ENCODE measurements at places on chromosomes 12 and 14.

- no peak for DNase-seq
Observed at GRCh38 chr14:73998726-73999125, 20.4 kb downstream of the ENTPD5 start.

GRCh38 chr12:57541001-57541400 is 6.0 kb downstream of the DCTN2 start:
- no peak for DNase-seq

- no peak for DNase-seq
Observed at GRCh38 chr14:37428954-37429353, 166.1 kb downstream of the FOXA1 start.

GRCh38 chr14:24662753-24663152 is 28.8 kb upstream of the GZMB start:
- no peak for DNase-seq

DNA sequence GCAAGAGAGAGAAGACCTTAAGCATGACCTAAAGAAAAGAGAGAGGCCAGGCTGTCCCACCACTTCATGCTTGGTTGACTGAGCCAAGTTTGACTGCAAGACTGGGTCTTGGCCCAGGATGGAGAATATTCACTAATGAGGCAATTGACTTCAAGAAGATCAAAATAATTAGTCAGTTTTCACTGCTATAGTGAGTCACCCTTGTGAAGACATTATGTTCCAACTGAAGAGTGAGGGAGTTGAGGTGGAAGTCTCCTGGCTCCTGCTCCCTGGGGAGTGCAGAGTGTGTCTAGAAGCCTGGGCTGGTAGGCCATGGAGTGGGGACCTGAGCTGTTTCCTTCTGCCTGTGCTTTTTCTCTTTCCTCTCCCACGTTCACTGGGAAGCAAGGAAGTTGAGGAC is 117.6 kb downstream of the CACNA1C start:
- DNase-seq, result no peak

DNA sequence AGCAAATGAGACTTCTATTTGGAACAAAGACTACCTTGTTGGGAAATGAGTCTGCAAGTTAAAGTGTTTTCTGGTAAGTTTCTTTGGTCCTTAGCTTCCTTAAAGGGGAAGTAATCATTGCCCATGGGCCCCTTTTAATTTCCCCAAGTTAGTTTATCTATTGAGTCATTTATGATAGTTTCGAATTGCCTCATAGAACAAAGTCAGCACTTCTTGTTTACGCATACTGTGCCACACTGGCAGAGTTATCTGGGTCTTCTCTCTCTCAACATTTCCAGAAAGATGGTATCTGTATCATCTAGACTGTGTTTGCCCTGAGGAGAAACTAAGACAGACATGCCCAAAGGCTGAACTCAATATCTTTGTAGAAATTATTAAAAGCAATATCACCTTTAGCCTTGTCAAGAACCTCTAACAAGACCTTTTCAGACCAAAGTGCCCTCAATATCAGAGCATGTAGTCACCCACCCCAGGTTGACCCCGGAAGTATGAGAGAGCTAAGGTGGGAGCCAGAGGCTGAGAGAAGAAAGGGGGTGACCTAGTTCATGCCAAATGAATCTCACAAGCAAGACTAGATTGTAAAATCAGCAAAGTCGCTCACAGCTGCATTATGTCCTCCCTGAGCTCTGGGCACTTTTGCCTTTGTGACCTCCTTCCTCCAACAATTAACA is 40.0 kb downstream of the GPR65 start:
- DNase-seq, result no peak

- DNase-seq, result no peak
Observed at GRCh38 chr12:94762943-94763342, 112.6 kb upstream of the TMCC3 start.

GRCh38 chr12:124685689-124686369 is 118.4 kb upstream of the NCOR2 start:
- peak; percentile 43 for DNase-seq

- no peak for DNase-seq
Observed at GRCh38 chr12:130562716-130563115, 153.4 kb downstream of the RIMBP2 start.

GRCh38 chr14:93016275-93016845 is 93.4 kb downstream of the CHGA start:
- DNase-seq, result no peak

- no peak for DNase-seq
Observed at GRCh38 chr12:127290251-127290650, 976.7 kb upstream of the TMEM132C start.

- DNase-seq, result no peak
Observed at GRCh38 chr12:82366197-82366596, 7.9 kb downstream of the METTL25 start.

GRCh38 chr14:90388437-90388836 is 8.4 kb upstream of the CALM1 start:
- DNase-seq, result peak; percentile 77

- DNase-seq, result no peak
Observed at GRCh38 chr14:53525608-53526007, 372.5 kb upstream of the DDHD1 start.

DNA sequence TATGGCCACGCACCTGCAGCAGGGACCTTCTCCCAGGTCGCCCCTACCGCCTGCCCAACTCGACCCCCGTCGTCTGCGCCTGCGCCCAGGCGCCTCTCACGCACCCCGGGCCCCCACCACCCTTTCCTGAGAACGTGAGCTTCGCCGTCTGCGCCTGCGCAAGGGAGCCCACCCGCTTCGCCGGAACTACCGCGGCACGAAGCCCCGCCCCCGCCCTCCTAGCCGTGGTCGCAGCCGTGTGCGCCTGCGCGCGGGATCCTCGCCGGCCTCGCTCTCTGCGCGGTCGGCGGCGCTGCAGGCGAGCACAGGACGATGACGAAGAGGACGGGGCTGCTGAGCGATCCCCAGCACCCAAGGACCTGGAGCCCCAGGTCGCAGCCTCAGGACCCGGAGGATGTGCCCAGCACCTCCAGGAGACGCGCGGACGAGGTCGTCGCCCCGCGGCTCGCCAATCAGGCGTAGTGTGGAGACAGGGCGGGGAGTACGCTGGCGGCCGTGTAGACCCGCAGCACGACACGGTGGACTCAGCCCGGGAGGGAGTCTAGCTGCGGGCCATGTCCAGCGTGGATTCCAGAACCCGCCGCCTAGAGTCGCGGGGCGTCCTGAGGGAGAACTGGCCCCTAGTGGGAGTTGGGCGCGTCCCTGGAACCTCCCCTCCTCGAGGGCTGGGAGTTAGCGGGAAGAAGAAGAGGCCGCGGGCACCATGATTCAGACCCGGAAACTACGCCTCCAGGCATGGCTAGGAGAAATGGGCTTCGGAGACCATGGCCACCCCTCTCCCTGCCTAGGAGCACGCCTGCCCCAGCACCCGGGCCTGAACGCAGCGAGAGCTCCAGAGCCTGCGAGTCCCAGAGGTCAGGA is 1120.8 kb upstream of the TMEM132C start:
- peak; percentile 66 for DNase-seq

DNA sequence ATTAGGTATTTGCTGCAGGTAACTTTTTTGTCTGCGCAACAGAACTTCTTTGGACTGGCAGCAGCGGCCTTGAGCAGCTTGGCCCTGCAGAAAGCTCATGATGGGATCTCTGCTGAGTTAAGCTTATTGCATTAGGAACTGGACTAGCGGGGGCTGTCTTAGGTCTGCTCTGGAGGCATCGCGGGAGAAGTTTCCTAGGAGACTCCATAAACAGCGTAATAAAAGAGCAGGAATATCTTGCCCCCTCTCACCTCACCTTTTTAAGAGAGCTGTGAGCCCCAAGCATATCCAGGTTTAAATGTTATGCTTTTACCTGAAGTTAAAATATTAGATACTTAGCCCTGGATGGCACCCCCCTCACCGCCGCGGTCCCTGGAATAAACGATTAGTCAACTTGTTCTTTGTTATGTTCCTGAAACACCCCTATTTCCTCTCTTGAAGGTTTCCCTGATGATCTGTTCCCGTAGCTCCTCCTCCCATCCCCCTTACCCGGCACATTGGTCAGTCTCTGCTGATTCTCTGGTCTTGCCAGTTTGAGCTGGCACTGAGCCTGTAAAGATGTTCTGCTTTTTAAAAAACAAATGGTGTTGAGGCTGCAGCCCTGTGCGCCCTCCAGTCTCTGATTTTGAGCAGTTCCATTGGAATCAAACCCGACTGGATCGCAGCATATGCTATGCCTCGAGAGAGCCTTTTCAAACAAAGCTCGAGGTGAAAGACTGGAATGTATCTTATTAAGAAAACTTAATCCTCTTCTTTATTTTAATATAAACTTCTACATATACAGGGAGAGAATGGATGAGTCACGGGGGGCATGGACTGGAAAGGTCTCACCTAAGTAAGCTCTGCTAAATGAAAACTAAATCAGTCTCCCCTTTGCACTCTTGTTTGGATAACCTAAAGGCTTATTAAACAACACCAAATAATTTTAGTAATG is 1.9 kb downstream of the MLXIP start:
- peak; percentile 74 for DNase-seq

GRCh38 chr14:65167072-65167645 is 64.8 kb upstream of the MAX start:
- DNase-seq, result no peak

DNA sequence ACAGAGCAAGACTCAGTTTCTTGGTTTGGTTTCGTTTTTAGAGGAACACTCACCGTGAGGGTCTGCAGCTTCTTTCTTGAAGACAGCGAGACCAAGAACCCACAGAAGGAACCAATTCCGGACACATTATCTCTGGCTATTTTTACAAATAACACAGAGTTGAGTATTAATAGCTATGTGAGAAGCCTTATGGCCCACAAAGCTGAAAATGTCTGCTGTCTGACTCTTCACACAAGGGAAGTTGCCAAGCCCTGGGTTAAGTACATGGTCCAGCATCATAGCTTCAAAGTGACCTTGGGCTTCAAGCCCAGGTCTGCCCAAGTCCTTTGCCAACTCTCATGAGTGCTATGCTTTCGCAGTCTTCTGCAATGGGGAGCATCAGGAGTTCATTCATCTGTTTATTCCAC is 2.6 kb upstream of the LGMN start:
- DNase-seq, result peak; percentile 83

- DNase-seq, result peak; percentile 50
Observed at GRCh38 chr12:99911081-99911480, 73.7 kb downstream of the ANKS1B start.

GRCh38 chr14:70822530-70823185 is 13.3 kb upstream of the MAP3K9 start:
- DNase-seq, result peak; percentile 24

DNA sequence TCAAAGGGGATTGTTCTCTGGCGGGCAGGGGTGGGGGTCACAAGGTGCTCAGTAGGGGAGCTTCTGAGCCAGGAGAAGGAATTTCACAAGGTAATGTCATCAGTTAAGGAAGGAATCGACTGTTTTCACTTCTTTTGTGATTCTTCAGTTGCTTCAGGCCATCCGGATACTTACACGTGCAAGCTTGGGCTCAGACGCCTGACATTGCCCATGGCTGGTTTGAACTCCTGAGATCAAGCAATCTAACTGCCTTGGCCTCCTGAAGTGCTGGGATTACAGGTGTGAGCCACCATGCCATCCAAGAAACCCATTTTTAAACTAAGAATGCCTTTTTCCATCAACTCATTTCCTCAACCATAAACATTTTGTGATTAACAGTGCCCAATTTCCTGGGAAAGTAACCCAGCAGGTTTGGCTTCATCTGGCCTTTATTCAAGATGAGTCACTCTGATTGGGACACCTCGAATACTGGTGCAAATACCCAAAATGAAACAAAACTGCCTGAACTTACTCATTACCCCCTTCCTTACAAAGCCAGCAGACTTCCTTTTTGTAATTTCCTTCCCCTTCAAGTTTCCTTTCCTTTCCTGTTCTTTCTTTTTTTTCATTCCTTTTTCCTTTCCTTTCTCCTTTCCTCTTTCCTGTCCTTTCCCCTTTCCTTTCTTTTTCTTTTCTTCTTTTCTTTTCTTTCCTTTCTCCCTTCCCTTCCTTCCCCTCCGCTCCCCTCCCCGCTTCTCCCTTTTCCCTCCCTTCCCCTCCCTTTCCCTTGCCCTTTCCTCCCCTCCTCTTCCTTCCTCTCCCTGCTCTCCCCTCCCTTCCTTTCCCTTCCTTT is 10.2 kb upstream of the RNASE10 start:
- DNase-seq, result no peak

DNA sequence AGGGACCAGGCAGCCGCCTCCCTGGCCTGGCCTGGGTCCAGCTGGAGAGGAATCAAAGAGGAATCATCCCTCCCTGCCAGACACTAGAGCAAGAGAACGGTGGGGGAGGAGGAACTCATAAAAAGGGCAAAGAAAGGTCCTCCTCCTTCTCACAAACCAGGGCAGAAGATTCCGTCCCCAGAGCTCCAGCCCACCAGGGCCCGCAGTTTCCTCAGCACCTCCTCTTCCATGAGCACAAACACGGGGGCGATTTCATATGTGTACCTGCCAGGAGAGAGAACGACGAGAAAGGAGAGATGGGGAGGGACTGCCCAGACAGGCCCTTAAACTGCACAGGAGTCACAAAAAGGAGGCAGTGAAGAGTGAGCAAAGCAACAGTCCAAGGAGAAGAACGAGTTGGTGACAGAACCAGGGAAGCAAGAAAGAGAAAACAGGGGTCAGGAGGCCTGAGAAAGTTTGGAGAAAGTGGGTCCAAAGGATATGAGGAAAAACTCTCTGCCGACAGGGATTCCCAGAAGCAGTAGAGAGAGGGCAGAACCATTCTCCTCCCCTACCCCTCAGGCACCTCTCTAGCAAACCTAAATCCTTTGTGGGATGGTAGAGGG is 8.7 kb upstream of the ZNF740 start:
- DNase-seq, result peak; percentile 77

GRCh38 chr14:82003426-82003825 is 469.8 kb upstream of the SEL1L start:
- no peak for DNase-seq

DNA sequence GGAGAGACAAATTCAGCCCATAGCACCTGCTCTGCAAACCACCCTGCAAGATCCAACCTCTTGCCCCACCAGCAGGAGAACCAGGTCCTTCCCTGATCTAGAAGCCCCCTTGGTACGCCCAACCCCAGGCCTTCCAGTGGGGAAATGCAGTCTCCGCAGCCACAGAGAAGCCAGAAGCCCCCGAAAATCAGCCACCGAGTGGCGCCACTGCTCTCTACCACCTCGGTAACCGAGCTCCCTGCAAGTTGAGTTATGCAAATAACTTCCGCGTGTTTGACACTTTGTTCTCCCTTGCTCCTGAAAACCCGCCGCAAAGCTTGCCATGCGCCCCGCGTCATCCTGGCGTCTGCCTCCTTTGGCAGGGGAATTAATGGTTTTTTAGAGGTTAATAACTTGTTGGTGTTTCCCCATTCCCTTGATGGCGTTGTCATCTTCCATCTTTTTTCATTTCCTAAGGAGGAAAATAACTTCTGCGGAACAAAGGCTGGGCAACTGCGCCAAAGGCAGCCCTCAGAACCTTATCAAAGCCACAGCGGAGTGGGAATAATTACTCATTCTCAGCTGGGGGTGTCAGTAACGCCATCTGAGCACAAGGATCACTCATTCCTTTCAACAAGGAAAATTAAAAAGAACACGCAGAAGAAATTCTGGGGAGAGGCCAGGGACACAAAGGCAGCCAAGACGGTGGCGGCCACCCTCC is 60.4 kb downstream of the FZD10 start:
- DNase-seq, result no peak

DNA sequence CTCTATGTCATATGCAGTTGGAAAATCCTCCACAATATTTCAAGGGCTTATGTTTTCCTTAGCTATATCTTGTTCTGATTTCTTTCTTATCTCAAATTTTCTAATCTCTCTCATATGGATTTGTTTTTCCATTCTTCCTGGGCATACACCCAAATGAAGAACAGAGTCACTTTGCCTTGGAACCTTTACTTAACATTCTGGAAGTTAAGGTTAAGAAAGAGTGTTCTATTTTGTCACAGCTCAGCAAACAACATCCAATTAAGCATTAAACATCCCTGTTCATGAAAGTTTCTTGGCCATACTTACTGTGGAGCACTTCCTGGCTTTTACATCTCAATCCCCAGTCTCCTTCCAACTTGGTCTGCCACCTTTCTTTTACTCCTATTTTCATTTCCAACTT is 5.3 kb downstream of the NAV3 start:
- DNase-seq, result no peak
